ENCODE measurements at places on chromosomes 13 and 19.

DNA sequence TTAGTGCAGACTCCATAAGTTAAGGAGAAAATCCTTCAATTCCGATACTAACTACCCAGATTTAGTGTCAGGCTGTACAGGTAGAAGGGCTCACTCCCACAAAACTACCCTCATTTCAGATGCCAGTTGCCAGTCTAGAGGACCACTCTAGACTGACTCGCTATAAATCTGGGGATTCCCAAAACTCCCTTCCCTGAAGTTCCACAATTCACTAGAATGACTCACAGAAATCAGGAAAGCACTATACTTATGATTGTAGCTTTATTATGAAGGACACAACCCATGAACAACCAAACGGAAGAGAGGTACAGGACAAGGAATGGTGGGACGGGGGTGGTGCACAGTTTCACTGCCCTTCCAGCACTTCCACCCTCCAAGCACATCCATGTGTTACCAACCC lies 321.2 kb downstream of the DIAPH3 start:
- DNase-seq: no peak

DNA sequence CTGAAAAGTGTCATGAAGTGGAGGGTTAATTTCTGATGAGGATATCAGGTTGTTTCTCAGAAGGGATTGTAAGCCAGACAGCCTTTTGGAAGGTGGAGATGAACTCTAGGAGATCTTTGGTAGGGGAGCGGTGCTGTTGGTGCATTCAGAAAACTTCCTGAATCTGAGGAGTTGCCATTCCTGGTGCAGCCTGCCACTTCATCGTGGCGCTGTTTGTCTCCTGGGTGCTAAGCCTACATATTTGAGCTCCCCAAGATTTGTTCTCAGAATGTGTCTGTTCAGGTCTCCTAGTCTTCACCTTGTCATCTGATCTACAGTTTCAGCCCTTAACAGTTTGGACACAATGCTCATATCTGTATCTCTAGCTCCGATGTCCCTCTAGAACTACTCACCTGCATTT lies 285.6 kb downstream of the MTUS2 start:
- DNase-seq: no peak

DNA sequence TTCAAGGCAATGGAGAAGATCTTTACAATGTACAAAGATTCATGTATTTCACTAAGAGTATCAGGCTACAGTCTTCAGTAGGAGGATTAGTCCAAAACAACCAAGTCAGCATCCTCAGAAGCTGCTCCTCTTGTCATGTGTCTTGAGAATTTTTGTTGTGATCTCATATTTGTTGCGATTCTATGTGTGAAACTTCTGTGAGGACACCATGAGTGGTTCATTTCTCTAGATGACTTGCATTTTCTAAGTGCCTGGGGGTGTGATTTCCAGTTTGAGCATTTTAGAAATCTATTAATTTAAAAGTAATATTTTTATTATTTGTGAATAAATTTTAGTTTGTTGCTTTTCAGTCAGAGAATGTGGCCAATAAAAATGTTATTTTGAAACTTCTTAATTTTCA lies 94.5 kb downstream of the RAP2A start:
- DNase-seq: no peak

GRCh38 chr13:24746618-24747247 lies 17.2 kb upstream of the RNF17 start:
- no peak for DNase-seq

DNA sequence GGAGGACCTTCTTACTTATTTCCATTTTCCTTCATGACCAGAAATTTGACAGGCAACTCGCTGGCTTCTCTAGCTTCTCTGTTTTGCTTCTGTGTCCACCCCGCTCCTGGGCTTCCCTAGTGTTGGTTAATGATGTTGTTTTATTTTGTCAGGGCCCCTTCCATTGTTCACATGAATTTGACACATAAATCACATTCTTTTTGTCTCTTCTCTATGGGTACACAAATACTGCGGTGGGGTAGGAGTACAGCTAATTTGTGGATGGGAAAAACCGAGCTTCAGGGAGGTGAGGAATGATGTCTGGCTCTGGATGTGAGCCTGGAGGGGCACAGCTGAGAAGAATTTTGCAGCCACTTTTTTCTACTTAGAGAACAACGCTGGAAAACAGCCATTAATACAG lies 199.8 kb downstream of the DNAJC15 start:
- DNase-seq: no peak

GRCh38 chr19:13459351-13459750 lies 46.9 kb downstream of the CACNA1A start:
- no peak for DNase-seq

DNA sequence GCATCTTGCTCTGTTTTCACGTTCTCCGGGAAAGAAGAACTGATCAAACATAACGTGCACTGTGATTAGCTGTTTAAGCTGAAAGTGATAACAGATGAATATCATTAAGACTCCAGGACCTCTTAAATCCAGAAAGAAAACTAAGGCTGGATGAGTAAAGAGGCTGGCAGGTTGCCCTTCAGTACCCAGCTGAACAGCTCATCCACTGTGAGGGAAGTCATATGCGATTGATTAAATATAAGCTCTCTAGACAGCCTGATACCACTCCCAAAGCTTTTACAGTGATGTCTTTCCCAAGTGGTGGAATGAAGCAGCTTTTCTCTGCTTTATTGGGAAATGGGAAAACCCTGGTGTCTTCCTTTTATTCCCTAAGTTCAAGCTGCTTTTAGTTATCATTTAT lies 116.9 kb downstream of the EFNB2 start:
- DNase-seq: peak; percentile 88

- peak; percentile 42 for DNase-seq
Measured at GRCh38 chr13:30752201-30752797, 17.0 kb downstream of the ALOX5AP start.

DNA sequence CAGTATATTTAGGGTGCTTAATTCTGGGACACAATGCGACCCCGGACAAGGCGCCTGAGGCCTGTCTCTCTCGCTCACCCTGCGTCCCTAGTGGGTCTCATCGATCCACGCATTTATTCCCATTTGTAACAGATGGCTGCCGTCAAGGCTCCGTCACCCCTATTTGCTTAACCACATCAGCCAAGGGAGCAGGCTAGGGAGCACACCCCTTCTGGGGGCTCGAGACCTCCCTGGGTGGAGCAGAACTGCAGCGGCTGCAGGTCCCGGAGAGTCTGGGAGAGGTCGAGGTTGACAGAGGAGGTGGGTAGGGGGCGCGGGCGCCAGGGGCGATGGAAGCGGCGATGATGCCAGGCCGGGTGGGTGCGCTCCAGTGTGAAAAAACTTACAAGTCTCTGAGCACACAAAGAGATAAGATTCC lies 507 bp downstream of the ALG5 start:
- peak; percentile 16 for DNase-seq

DNA sequence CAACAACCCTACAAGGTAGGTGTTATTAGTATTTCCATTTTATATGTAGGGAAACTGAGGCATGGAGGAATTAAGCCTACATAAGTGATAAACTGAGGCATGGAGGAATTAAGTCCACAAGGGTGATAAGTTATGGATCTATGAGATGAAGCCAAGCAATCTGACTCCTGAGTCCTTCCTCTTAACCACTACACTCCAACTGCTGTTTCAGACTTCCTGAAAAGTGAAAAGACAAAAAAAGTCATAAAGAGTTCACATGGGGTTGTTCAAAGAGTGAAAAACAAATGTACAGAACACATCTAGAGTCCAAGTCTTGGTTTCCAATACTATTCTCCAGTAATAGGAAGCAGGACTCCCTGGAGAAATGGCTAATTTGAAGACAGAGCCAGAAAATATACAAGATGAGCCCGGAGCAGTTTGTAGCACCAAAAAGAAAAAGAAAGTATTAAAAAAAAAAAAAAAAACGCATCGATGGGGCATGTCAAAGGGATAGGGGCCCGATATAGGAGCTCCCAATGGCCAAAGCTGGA lies 12.1 kb downstream of the CRYL1 start:
- DNase-seq: no peak

GRCh38 chr13:67343777-67344176 lies 113.6 kb upstream of the PCDH9 start:
- no peak for DNase-seq

DNA sequence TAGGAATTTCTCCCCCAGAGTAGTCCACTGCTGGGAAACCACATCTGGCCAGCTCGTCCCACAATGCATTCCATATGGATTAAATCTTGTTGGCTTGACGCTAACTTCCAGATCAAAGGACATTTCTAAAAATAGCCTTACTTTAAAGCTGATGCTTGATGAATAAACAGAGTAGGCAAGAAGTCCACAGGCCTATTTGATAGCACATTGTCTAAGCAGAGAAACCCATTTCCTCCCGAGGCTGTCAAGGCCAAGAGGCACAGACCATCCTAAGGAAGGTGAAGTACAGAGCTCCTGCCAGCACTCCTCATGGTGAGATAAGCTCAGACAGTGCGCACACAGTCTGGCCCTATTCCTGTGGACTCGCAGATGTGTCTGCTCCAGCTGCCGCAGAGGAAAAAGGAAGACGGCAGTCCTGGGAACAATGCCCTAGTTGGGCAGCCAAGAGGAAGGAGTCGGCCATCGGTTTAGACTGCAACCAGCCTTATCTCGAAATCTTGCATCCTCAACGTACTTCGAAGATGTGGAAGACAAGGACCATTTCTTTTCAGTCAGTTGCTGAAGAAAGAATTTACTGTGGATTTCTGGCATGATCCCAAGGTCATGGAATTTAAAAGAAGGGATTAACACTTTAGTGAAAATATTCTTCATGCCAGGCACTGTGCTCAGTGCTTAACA lies 156.8 kb downstream of the RGCC start:
- DNase-seq: peak; percentile 91

- peak; percentile 55 for DNase-seq
Measured at GRCh38 chr19:38932425-38933179, 1.9 kb downstream of the MRPS12 start.

DNA sequence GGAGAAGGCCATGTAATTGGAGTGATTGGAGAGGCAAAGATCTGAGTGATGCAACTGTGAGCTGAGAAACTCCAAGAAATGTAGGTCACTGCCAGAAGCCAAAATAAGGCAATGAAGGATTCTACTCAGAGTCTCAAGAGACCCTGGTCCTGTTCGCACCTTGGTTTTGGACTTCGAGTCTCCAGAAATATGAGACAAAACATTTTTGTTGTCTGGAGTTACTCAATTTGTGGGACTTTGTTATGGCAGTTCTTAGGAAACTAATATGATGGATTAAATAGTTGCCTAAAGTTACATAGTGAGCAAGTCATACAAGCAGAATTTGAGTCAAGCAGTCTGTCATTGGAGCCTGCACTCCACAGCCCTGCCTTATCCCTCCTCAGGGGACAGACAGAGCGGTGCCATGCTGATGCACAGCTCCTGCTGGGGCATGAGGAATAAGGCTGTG lies 104.2 kb downstream of the ITGBL1 start:
- peak; percentile 38 for DNase-seq

Measured in EH (cell line).